Adipose tissue (tissue), 3 donors: ENCODE measurements at places on chromosomes 3 and 15. TPM values are rescaled to one million over a fixed set of nuclear protein-coding genes. Genes with fewer than 3 reads are reported as not detected.

Gene PFN2
- 18.9 TPM for polyA plus RNA-seq

Gene C15orf62
- polyA plus RNA-seq: 0.17 TPM

Gene RBMS3
- polyA plus RNA-seq: 16.2 TPM

Gene ERICH6
- not detected for polyA plus RNA-seq

Gene RETNLB
- polyA plus RNA-seq: not detected

Gene SLC6A11
- polyA plus RNA-seq: 0.07 TPM

Gene NDUFB5
- 86.6 TPM for polyA plus RNA-seq

Gene CLSTN2
- 1.3 TPM for polyA plus RNA-seq

Gene FHIT
- 3.1 TPM for polyA plus RNA-seq

Gene ARL14
- 3.3 TPM for polyA plus RNA-seq

Gene TCF12
- 16.6 TPM for polyA plus RNA-seq

Gene CNOT10
- polyA plus RNA-seq: 10.6 TPM

Gene CACNA2D3
- 3.0 TPM for polyA plus RNA-seq

Gene CISH
- 12.9 TPM for polyA plus RNA-seq

Gene CTXND1
- 0.22 TPM for polyA plus RNA-seq

Gene VGLL4
- 19.7 TPM for polyA plus RNA-seq

Gene ITIH1
- polyA plus RNA-seq: 0.30 TPM

Gene ACTC1
- polyA plus RNA-seq: 20.1 TPM

Gene PIGX
- polyA plus RNA-seq: 11.1 TPM

Gene WDR48
- 11.3 TPM for polyA plus RNA-seq

Gene ZDHHC23
- 1.7 TPM for polyA plus RNA-seq

Gene CLCN2
- 2.8 TPM for polyA plus RNA-seq

Gene TMEM266
- 0.04 TPM for polyA plus RNA-seq

Gene STAG1
- 7.7 TPM for polyA plus RNA-seq

Gene EPHB3
- polyA plus RNA-seq: 1.7 TPM

Gene OR4F15
- not detected for polyA plus RNA-seq

Gene NANOGP8
- not detected for polyA plus RNA-seq
